Caudate nucleus (tissue), 63 donors: ENCODE measurements at places on chromosomes 2 and 18.
A peak's percentile ranks its signal among the peaks of the same experiment; 100 is the strongest.

DNA sequence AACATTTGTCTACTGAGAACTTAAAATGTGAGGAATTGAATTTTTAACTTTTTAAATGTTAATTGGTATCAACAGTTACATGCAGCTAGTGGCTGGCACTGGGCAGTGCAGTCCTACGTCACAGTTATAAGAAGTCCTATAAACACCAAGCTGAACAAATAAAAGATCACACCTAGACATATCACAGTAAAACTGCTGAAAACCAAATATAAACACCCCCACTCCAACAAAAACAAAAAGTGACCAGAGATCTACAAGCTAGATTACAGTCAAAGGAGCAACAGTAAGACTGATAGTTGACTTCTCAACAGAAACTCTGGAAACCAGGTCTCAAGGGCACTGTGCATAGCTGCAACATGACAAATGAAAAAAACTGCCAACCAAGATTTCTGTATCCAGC, 19.4 kb downstream of the TLK1 start:
- DNase-seq, result no peak

- DNase-seq, result no peak
Observed at GRCh38 chr2:42693013-42693615, 70.8 kb downstream of the OXER1 start.

GRCh38 chr2:238847841-238848690, at the start of gene TWIST2:
Gene TWIST2, plus strand, starts transcription at chr2:238848085. Its CDS starts 131 bp downstream, at chr2:238848216.
- DNase-seq, result no peak

DNA sequence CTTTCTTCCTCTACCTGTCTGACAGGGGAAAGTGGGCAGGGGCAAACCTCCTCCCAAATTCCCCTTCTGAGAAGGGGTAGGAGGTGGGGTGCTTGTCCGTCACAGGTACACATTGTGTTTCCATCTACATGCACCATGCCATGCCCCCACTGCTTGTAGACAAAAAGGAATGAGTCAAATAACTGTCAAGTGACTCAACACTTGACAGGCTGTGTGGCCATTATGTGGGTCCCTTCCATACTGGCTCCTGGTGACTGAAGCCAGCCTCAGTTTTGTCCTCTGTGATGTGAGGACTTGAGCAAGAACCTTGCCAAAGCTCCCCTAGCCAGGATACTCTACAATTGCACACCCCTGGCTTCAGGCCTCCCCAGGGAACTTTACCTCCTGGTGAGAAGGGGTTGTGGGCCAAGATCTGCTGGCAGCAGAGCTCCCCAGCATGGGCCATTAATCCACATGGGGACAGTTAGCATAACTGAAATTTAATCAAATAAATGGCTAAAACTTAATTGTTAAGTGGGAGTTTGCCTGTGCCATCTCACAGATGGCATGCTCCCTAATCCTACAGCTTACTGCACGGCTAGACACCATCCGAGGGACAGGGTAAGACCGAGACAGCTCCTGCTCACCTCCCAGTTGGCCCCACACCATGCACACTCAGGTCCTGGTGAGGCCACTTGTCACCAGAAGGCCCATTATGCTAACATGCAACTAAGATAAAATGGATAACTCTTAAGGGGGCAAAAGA, 140.2 kb downstream of the BCL11A start:
- DNase-seq, result no peak

DNA sequence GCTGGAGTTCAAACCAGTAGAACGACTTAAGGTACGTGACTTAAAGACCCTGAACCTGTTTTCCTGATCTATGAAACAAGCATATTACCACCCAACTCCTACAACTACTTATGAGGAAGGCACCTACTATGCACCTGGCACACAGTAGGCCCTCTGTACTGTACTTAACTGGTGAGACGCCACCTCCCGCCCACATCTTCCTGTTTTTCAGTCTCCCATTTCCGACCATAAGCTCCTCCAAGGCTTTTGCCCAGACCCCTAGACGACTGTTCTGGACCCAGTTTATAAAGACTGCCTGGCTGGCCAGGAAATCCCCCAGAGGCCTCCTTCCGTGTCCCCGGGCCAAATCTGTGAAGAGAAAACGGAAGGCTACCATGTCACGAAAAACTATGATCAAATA, 1.5 kb downstream of the GALNT14 start:
- no peak for DNase-seq

DNA sequence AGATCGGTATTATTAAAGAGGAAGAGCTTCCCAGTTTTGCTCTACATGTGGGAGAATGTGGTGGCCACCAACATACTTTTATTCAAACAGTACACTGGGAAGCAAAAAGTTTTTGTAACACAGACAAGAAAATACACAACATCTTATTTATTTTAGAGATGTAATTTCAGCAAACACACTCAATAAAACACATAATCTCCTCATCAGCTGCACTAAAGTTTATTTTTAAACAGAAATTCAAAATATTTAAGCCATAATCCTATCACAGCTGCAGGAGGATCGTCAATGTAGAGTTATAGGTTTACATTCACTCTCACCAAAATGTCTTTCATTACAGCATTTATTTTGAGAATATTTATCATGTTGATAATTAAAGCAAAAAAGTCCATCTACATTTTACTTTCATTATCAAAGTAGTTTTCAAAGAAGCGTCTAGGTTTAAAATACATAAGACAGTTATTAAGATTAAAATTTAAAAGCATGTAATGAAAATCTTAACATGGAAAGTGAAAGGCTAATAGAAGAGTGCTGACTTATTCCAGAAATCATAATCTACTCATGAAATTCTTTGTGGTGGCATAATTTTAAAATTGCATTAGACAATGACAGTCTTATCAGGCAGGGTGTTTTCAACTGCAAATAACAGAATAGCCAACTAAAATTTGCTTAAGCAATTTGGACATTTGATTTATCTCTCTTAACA, 61.0 kb downstream of the ANKRD44 start:
- no peak for DNase-seq

DNA sequence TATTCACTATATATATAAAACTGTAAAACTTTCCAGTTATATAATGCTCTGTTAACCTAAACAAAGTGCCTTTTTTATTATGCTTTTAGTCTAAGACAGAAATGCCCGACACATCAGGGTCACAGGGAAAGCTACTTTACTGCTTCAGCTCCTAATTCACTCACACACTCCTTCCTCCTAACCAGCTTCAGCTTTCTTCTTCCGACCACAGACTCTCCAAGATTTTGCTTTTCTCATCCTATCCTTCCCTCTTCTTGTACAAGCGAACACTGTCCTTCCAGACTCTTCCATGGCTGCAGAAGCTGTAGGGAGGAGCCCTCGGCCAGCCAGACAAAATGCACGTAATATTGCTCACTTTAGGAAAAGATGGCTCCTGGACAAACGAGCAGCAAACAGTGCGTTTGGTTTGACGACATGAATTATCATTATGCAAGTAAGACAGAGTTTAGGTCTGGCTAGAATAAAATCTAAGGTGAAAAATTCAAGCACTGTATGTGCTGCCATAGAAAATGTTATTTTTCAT, 47.5 kb upstream of the HNRNPA3 start:
- DNase-seq, result peak; percentile 48

DNA sequence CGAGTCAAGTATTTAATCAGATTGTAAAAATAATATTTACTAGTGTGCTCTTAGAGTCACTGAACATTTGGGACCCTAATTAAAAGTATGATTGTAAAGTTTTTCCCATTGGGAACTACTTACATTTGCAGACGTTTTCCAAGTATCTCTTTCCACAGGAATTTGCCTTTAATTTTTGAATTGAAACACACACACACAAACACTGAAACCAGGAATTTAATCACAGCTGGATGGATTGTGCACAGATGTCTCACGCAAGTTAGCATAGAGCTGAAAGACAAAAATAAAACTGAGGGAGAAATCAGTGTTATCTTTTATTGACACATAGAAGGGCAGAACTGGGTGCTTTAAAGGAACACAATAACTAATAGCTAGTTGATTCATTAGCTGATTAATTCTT, 230.7 kb downstream of the RND3 start:
- no peak for DNase-seq

- no peak for DNase-seq
Observed at GRCh38 chr2:113829761-113830160, 60.1 kb upstream of the ACTR3 start.

GRCh38 chr18:23279931-23280330, 144.6 kb downstream of the CABLES1 start:
- DNase-seq, result no peak

- DNase-seq, result no peak
Observed at GRCh38 chr2:200221055-200221955, 85.2 kb upstream of the SPATS2L start.

GRCh38 chr2:217919781-217920351, 82.9 kb downstream of the TNS1 start:
- DNase-seq, result no peak

DNA sequence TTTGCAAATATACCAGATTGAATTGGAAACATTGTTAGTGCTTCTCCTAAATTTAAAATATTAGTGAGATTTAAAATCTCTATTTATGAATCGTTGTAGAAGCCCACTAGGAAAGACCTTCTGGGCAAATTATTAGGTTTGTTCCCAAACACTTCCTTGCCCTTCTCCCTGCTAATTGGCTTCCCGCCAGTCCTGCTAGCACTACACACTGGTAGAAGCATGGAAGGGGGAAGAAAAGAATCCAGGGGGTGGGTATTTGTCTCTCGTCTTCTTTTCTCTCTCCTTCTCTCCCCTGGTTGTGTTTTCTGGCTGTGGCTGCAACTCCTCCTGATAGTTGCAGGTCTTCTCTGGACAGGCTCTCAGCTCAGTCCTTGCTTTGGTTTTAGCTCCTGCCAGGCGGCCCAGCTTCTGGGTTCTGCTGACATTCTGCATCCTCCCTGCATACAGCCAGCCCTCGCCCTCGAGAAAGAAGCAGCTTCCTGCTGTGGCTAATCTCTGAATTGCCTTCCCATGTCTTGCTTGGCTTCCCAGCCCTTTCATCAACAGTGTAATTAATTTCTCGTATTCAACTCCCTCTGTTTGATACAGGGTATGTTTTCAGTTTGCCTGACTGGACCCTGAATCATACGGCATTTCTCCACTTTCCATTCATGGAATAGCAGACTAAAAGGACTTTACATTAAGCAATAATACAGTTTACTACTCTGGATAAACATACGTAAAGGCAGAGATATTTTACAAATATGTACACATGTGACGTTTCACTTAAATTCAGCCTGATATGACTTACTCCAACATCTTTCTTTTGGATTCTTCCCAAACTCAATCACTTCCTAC, 6.9 kb upstream of the PARD3B start:
- no peak for DNase-seq

DNA sequence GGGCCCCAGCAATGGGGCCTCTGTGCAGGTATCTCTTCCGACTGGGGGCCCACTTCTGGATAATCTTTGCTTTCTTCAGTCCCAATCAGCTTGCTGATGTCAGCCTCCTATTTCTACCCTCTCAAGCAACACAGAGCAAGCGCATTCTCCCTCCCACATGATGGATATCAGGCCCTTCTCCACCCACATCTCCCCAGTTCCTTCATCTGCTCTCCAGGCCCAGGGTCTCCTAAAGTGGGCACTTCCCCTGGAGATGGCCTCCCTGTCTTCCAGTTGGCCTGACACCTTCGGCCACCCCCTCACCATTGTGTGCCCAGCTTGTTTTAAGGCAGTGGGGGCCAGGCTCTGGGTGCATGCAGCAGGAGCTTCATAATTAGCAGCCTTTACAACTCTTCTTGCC, 96.6 kb upstream of the MCFD2 start:
- peak; percentile 30 for DNase-seq

DNA sequence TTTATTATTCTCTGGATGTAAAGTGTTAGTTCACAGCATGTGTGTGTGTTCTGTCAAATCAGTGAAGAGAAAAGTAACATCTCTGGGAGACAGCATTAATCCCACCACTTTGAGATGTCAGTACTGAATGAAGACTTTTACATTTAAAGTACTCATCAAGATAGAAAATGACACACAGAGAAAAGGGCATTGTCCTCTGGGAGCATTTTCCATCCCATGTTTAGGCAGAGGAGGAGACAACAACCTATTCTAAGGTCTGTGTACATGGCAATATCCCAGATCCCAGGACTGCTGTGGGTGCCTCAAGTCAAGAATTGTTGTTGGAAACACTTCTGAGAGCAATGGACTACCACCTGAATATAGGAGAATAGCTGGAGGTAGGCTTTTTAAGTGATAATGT, 201.5 kb downstream of the PPP1R1C start:
- no peak for DNase-seq

DNA sequence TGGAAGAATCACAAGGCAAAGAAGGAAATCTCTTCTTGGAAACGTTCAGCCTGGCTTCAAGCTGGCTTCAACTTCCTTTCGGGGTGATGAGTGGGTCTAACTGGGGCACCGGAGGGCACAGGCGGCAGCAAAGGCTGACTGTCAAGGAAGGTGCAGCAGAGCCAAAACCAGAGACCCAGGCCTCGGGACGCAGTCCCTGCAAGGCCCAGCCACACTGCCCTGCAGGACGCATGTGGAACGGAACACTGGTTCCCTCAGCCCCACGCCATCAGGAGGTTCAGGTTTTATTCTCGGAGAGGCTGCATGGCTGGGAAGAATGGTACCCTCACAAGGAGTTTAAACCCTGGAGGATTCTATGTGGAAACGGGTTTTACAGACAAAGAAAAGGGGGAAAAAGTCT, 165.5 kb downstream of the HDAC4 start:
- DNase-seq, result no peak

- no peak for DNase-seq
Observed at GRCh38 chr2:14975381-14975780, 342.9 kb downstream of the LRATD1 start.

DNA sequence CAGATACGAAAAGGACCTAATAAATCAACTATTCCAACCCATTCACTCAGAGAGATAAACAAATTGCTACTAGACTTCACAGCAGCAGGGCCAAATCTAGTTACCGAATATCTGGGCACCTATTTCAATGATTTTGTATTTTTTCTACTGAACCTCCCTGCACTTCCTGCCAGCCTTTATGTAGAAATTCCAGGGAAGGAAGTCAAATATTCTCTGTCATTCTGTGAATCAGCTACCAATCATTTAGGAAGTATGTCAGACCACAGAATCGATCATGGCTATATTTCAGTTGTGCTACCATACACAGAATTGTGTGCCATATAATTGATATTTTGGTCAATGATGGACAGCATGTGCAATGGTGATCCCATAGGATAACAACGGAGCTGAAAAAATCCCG, 109.6 kb upstream of the SPOPL start:
- no peak for DNase-seq
